Left hindlimb (tissue), 1 donor: ENCODE measurements at places on chromosomes 7 and 10.

- no peak for DNase-seq
Observed at GRCh38 chr10:70660722-70661121, 11.6 kb upstream of the ADAMTS14 start.

DNA sequence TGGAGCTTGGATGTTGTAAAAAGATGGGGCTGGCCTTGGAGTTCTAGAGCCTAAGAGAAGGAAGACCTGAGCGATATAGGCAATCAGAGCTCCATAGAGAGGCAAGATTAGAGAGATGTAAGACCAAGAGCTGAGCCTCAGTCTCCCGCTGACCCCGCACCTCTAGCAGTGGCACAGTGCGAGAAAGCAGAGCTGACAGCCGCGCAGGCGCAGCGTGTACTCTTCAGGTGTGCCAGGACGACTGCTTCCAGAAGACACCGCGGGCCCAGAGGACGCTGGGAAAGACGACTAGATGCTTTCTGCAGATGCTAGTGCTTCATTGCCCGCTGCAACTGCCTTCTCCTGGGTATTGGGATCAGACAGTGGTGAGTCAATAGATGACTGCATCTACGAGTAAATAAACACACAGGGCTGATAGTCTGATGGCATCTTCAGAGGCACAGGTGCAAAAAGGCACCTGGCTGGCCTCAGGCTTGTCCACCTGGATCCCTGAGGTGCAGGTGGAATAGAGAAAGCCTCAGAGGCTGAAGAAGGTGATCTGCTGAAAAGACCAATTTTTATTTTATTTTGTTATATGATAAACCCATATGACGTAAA is 38.1 kb upstream of the CCDC6 start:
- DNase-seq = no peak

GRCh38 chr10:51386248-51386885 is 312.1 kb downstream of the PRKG1 start:
- no peak for DNase-seq

DNA sequence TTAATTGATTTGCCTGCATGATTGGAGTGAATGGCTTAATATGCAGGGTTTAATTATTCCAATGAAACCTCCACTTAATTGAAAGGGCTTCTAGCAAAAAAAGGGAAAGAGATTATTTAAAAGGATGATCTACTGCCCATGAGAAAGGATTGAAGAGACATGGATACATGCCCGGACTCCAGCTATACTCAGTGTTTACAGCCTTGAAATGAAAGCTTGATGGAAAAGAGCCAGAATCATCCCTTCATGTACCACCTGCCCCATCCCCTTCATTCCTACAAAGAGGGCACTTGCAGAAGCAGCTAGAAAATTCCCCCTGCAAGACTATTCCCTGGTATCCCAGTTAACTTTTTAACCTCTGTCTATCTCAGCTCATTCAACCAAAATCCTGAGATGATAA is 78.4 kb downstream of the CARD11 start:
- no peak for DNase-seq

DNA sequence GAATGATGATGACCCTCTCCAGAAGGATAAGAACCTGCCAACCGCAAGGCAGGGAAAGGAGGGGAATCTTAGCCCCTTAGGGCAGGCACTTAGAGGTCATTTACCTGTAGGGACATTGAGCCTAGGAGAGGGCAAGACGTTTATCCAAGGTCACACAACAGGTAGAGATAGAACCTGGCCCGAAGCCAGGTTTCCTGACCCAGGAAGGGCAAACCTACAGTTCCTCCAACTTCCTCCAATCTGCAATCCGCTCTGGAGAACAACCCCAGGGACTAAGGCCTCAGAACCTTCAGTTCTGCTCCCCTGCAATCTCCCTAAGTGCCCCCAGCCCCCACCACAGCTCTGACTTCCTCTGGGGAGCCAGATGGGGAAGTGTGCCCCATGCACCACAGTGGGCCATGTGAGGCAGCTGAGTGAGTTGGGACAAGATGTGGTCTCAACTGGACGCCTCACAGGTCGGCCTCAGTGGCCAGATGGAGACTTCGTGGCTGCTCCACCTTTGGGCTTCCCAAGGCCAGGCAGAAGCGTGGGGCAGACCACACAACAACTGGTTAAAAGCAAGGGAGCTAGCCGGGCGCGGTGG is 1.4 kb upstream of the PSAP start:
- no peak for DNase-seq

- no peak for DNase-seq
Observed at GRCh38 chr7:583410-584121, 63.9 kb upstream of the PDGFA start.

DNA sequence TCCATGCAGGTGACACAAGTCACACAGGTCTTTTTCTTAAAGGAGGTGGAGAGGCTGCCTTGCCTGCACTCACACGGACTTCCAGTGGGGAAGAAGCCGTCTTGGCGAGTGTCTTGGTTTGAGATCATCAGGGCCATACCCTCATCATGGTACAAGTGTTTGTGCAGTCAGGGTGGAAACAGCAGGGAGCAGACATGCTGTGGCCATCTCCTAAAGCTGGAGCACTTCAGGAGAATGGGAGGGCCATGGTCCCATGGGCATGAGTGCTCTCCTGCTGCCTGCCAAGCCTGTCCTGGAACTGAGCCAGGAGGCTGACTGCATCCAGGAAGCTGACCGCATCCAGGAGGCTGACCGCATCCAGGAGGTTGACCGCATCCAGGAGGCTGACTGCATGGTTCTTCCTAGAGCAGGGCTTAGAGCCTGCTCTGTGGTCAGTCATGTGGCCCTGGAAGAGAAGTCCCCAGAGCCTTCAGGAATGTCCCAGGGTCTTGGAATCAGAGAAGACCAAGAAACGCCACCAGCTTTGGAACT is 98.4 kb downstream of the ADARB2 start:
- no peak for DNase-seq

DNA sequence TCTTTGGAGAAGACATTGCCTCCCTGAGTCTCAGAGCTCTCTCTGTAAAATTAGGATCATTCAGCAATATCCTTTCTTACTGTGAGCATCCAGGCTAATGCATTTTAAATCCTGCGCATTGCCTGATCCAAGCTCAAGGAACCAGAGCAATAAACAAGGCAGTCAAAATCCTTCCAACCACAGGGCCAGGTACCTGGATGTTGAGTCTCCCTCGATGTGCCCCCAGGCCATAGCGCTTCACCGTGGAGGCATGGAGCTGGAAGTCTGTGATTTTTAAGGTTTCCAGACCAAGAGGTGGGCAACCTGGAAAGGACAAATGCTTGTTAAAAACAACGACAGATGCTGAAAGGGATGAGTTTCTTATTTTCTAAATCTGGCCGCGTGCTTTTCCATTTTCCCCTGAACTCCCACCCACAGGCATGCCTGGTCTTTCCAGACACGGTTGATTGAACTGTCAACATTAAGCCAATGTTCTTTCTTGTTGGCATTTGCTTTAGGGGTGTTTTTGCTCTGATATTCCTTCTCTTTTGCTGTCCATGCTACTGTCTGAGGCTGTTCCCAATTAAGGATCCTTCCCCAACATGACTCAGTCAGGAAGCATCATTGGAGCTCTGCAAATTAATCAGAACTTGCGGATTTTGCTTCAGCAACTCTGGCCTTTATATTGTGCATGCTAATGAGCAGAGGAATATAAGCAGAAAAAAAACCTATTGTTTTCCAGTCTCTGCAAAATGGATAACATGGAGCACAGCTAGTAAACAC is 29.0 kb downstream of the CPXM2 start:
- DNase-seq = no peak

- no peak for DNase-seq
Observed at GRCh38 chr7:131536361-131536849, 20.0 kb downstream of the PODXL start.

DNA sequence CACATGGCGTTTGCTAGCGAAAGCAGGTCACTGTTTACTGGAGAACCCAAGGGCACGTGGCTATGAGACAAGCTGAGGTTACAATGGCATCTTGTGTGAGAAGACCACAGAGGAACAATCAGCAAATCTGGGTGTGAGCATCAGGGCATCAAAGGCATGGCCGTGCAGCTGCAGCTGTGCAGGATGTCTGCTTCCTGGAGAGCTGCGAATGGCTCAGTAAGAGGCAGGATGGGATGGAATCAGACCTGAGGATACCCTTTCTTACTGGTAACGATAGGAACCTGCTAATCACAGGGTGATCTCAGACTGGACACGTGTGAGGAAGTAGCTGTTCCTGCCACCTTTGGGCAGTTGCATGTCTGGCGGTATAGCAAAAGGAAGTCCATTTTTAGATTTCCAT is 119.5 kb downstream of the RNF216 start:
- no peak for DNase-seq

GRCh38 chr10:117431160-117431559 is 55.9 kb upstream of the PDZD8 start:
- no peak for DNase-seq
